Kidney epithelial cell (primary cell): ENCODE measurements at places on chromosomes 7 and 10. TPM values are rescaled to one million over a fixed set of nuclear protein-coding genes. Genes with fewer than 3 reads are reported as not detected.
A peak's percentile ranks its signal among the peaks of the same experiment; 100 is the strongest.

GRCh38 chr10:114839901-114840300, 18.3 kb downstream of the FHIP2A start:
- DNase-seq, result no peak

- no peak for DNase-seq
Observed at GRCh38 chr10:12241810-12242529, 46.0 kb downstream of the CDC123 start.

- DNase-seq, result no peak
Observed at GRCh38 chr7:26001662-26002244, 150.2 kb upstream of the NFE2L3 start.

PRR15 gene
- 16.2 and 21.4 TPM in 2 replicates for total RNA-seq

DNA sequence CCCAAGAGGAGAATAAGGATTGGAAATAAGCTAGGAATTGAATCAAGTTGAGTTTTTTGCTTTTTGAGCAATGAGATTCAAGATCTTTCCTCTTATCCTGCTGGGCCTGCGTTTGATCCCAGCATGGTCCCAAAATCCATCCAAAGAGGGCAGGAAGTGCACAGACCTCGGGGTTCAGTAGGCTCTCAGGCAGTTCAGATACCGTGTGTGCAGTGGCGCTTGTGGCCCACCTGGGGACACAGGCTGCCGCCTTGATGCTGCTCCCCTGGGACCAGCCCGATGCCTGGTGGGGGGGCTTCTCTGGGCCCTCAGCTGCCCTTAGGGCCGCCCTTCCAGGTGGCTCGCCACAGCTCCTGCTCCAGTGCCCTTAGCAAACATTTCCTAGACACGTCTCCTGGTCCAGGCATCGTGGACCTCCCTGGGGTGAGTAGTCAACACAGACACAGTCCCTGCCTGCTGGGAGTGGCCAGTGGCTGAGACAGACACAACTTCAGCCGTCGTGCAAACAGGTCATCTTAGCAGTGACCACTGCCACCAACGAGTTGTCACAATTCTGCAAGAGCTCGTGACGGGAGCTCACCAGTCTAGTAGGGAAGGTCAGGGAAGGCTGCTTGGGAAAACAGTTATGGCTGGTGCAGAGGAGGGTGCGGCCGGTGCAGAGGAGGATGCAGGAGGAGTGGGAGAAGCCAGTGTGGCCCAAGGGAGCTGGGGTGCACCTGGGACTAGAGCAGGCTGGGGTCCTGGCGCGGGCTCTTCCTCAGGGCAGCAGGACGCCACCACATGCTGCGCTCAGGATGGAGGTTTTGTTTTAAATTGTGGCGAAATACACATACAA, 21.7 kb upstream of the JAKMIP3 start:
- no peak for DNase-seq

DNA sequence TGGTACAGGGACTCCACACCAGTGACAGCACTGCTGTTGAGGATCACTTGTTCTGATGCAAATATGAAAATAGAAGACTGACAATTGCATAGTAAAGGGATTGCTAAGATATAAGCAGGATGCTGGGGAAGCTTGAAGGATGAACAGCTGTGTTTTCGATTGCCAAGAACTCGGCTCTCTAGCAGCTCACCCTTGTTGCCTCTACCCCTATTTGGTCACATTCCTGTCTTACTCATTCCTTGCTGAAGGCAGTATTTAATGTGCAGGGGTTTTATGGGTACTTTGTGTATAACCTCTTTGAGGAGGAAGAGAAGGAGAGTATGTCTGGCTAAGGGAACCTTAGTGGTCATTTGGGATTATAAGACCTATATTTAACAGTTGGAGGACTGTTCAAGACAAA, 218.8 kb downstream of the AUTS2 start:
- DNase-seq, result no peak

DNA sequence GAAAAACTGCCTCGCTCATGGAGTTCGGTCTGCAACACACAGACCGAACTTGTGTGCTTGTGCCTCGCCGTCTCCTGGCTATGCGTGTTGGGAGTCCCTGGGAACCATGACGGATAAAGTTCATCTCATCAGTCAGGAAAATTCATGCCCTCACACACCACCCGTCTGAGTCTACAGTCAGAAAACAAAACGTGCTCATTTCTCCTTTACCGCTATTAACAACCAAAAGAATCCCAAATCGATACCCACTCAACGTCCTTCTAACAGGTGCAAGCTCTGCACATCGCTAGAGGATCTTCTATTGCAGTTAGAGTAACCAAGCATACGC, 13.6 kb downstream of the CNPY1 start:
- DNase-seq, result no peak

GRM3 gene
- not detected in 2 replicates for total RNA-seq

GRCh38 chr10:82390866-82391658, 516.1 kb downstream of the NRG3 start:
- no peak for DNase-seq

PRLHR gene
- not detected in 2 replicates for total RNA-seq

- no peak for DNase-seq
Observed at GRCh38 chr7:70406186-70406949, 725.6 kb upstream of the GALNT17 start.

GRCh38 chr10:113958631-113959382, 84.9 kb upstream of the ADRB1 start:
- peak; percentile 89 for DNase-seq

DNA sequence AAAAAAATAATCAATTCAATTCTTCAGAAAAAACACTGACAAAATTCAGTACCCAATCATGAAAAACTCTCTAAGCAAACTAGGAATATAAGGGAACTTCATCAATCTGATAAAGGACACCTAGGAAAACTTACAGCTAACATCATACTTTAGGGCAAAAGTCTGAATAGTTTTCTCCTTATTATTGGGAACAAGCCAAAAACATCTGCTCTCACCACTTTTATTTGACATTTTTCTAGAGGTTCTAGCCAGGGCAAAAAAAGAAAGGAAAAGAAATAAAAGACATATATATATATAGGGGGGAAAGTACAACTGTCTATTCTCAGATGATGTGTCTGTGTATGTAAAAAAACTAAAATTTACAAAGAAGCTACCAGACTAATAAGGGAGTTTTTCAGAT, 19.0 kb downstream of the CDK6 start:
- no peak for DNase-seq

DNA sequence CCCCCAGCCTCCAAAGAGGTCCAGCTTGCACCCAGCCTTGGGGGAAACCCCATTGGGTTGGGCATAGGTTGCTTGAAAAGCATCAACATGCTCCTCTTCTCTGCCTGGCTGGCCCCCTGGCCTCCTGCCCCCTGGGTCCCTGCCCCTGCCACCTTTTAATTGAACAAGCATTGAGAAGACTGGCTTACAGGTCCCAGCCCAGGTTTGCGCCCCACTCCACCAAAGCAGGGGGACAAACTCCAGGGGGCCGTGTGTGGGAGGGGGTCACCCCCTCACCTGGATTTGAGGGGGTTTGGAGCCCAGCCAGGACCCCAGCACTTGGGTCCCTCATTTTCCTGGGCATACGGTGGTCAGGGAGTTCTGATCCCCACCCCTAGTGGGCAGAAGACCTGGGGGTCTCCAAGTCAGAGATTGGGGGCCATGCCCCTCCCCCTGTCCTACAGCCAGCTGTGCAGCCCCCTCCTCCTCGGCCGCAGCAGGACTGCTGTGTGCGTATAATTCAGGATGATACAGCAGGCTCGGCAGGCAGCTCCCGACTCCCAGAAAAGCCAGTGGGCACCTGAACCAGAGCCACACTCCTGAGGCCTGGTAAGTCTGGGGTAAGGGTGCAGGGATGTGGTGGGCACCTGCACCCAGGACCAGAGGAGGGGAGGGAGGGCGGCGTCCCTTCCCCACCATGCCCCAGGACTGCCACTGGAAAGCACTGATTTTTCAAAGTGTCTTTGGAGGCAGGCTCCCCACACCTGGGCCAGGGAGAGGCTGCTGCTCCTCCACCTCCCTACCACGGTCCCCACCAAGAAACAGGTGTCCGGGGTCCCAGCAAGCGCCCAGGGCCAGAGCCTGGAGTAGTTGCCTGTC, 1.7 kb downstream of the ELFN1 start:
- no peak for DNase-seq

POLL gene
- 24.0 and 32.2 TPM in 2 replicates for total RNA-seq
